Stimulated activated CD4-positive, alpha-beta T cell treated with anti-CD3 and anti-CD28 coated beads, Interleukin-1b, Interleukin-23, amount 100 ng/mL, for 1 hour (primary cell): ENCODE measurements at places on chromosomes 4 and X.

- no peak for DNase-seq
Measured at GRCh38 chr4:39118034-39118658, 56.1 kb downstream of the KLHL5 start.

- no peak for DNase-seq
Measured at GRCh38 chr4:5995901-5996623, 22.2 kb downstream of the C4orf50 start.

DNA sequence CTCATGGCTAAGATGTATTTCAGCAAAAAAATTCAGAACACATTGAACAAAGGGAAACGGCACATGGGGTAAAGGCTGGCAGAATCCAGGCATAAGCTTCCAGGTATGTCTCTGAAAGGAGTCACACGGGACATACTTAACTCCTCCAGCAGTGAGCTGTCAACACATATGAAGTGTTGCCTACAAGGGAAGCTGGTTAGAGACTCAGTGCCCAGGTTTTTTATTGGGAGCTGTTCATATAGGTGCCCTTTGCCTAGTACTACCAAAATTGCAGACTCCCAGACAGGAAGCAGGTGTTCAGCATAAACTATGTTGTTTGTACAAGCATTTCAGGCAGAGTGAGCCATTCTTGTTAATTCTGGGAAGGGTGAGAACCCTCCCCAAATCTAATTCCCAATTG lies 77.4 kb upstream of the PUDP start:
- no peak for DNase-seq

GRCh38 chr4:181874602-181875001 lies 368.6 kb upstream of the TENM3 start:
- no peak for DNase-seq

DNA sequence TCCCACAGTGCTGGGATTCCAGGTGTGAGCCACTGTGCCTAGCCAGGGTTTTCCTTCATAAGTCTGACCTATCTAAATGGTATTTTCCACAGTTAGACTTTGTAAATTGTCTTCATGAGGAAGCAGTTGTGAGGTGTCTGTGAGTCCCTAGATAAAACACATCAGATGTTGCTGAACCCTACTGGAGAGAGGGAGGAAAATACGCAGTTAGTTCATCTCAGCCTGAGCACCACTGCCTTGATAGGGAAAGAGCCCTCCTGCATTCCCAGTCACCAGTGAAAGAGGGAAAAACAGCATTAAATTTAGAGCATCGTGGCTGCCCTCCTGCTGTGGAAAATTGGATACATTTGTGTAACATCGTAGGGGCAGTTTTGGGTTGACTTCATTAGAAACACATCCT lies 31.7 kb upstream of the CLDN34 start:
- DNase-seq = no peak

DNA sequence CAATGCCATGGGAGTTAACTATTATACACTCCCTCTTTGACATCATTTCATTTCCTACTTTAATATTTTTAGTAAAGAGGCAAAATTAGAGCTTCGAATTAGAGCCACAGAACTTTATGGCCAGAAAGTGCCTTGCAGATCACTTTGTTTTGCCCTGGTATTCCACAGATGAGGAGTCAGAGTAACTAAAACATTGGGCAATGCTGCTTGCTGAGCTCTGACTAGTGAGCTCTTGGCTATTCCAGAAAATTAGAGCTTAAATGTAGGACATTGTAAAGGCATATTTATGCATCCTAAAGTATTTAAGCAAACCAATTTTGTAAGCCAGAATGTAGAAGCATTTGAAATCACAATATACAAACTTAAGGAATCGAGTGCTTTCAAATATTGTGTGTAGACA lies 6.3 kb upstream of the ZNF827 start:
- DNase-seq = no peak

DNA sequence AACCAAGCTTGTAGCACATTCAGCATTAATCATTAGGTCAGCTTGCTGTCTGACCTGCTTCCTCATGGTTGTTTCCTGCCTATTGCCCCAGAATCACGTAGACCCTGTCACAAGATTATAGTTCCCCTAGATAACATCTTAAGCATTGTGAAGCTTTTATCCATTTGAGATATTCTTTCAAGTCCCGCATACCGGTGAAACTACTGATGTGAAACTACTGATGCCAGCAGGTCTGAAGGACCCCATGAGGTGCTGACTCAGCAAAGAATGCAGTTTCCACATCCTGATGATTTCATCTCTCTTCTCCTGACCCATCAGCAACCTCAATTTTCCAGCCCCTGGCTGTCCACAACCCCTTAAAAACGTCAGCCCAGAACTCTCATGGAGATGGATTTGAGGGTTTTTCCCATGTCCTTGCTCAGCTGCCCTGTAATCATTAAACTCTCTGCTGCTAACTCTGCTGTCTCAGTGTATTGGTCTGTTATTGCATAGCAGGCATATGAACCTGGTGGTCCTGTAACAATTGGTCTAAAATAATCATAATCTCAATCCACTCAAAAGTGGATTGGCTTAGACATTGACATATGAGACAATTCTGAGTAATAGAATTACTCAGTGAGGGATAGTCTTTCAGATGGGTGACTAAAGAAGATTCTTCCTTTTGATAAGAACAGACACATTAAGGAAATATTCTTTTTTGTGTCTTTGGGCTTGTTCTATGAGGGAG lies 26.3 kb upstream of the UBA6 start:
- no peak for DNase-seq

DNA sequence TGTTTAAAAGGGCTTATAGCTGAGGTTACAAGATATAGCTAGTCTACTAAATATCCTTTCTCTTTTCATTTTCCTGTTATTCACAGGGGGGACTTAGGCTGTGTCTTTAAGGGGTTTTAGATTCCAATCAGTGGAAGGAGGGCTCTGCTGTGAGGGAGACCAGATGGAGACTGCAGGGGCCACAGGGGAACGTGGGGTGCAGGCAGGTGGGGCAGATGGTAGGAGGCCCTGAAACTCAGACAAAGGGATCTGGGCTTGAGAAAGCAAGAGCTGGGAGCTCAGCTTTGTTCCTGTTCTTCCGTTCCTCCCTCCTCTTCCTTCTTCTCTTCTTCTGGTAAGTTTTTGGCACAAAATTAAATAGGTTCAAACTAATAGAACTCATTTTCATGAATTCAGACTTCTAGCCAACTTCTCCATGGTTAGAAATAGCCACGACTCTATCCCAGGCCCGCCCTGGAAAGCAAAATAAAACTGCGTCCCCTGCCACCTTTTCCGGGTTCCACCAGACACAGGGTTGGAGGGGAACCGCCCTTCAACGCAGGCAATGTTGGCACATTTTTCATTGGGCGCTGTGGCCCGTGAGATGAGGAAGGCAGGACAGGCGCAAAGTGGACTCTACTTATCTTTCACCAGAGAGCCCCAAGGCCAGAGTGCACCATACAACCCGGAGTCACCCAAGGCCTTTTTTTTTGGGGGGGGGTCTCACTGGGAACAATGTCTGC lies 3.5 kb upstream of the TMSB4X start:
- no peak for DNase-seq
